ENCODE measurements at places on chromosomes 4 and X.

GRCh38 chr4:1868293-1868692, 2.9 kb upstream of the NSD2 start:
- DNase-seq: no peak

DNA sequence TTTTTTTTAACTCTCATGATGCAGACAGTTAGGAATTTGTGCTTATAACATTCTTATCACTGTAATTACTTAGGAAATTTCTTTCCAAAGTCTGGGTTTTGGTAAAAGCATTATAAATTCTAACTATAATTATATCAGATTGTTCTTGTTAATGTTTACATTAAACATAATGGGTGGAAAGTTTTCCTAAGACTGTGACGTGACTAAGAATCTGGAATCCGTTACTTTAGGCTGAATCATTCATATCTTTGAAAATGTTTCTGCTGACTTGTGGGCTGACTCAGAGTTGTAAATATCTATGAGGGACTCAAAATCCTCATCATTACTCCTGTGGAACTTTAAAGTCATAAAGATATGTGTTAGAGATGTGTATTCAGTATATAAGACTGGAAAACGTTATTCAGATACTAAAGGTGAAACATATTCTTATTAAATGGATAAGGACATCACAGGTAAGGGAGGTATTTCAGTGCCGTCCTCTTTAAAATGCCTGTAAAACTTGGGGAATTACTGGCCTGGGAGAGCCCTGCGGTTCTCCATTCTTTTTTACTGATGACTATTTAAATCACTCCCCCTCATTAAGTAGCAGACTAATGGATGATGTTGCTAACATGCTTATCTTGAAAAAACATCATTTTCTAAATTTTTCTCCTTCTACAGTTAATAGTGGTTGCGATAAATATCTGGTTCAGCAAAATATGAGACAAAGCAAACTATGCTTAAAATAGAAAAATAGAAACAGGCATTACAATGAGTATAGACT, 159.0 kb downstream of the DCLK2 start:
- DNase-seq: no peak

- DNase-seq: no peak
These were observed 25.6 kb upstream of the MTM1 start for GRCh38 chrX:150542846-150543229.

DNA sequence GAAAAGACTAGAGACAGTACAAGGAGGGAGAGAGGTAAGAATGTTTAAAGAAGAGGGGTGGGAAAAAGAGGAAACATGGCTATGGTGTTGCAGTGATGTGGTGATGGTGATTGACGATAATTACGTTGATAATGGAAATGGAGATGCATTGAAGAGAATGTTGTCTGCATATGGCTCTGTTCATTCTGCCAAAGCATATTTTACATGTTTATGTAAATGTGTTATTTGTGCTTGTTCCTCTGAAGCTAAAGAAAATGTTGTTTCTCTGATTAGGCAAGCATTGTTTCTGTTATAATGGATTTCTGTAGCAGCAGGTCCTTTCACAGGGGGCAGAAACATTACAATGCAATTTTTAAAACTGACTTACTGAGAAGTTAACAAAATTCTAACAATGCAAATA, 958.8 kb downstream of the CCSER1 start:
- DNase-seq: no peak

- DNase-seq: no peak
These were observed 2.0 kb downstream of the CPE start for GRCh38 chr4:165380805-165381204.

Data from memory B cell (primary cell).